CD8-positive, alpha-beta T cell (primary cell): ENCODE measurements at places on chromosomes 12 and 14.

GRCh38 chr12:20006871-20007730 lies 361.2 kb upstream of the PDE3A start:
- no peak for DNase-seq

DNA sequence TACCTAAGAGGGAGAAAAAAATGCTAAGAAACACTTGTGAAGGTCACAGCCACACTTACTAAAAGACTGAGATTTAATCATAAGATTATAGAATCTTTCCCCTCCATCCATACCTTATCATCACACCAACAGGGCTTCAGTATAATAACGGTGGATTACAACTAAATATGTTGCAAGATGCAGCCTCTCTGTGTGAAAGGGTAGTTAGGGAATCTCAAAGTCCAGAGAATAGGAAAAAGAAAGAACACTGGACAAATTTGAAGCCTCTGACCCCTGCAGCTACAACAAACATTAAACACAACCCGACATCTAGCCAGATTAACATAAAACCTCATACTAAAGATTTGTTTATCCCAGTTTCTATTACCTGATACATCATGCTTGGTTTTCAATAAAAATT lies 181.0 kb downstream of the C12orf42 start:
- DNase-seq, result no peak

DNA sequence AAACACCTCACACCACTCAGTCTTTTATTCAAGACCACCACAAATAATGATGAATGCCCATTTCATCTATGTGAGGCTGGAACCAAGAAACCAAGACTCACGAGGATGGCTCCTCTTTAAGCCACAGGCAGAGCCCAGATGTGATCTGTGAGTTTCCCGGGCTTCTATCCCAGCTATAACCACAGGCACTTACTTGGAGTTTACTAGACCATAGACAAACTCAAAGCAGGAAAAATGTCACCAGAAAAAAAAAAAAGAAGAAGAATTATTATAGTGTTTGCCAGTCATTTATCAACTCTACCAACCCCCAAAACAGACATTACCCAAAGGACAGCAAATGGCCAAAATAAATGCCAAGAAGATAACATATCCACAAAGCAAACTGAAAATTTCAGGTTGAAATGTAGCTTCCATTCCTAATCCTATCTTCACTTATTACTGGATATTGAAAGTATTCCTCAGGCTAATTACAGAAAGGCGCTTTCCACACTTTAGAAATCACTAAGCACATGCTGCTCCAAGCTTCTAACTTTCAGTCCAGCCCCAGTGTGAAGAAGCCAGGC lies 44.7 kb downstream of the ZFYVE1 start:
- DNase-seq, result no peak

- DNase-seq, result no peak
Measured at GRCh38 chr14:44607701-44608100, 100.6 kb upstream of the FSCB start.

- no peak for DNase-seq
Measured at GRCh38 chr14:65833267-65833880, 420.8 kb downstream of the FUT8 start.

GRCh38 chr12:122834921-122835749 lies at the start of gene HIP1R:
HIP1R (plus strand) TSS chr12:122835457; CDS start chr12:122835551, 94 bp downstream.
- peak; percentile 77 for DNase-seq

GRCh38 chr14:24255931-24256711 lies 6.9 kb downstream of the TGM1 start:
- no peak for DNase-seq

DNA sequence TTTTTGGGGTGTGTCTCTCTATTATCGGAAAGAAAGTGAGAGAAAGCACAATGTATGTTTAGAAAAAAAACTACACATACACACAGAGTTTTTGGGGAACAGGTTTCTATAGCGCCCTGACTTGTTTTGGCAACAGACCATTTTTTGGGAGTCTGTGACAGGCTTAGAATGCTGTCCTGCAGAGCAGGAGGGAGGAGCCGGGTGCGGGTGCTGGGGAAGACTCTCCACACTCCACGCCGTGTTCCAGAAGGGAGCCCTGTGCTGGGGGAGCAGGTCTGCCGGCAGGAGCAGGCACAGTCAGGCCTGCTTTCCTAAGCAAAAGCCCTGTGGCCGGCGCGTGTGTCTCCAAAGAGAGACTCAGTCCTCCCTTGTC lies 26.5 kb downstream of the CD9 start:
- no peak for DNase-seq

- no peak for DNase-seq
Measured at GRCh38 chr14:89190765-89191513, 226.1 kb downstream of the FOXN3 start.

DNA sequence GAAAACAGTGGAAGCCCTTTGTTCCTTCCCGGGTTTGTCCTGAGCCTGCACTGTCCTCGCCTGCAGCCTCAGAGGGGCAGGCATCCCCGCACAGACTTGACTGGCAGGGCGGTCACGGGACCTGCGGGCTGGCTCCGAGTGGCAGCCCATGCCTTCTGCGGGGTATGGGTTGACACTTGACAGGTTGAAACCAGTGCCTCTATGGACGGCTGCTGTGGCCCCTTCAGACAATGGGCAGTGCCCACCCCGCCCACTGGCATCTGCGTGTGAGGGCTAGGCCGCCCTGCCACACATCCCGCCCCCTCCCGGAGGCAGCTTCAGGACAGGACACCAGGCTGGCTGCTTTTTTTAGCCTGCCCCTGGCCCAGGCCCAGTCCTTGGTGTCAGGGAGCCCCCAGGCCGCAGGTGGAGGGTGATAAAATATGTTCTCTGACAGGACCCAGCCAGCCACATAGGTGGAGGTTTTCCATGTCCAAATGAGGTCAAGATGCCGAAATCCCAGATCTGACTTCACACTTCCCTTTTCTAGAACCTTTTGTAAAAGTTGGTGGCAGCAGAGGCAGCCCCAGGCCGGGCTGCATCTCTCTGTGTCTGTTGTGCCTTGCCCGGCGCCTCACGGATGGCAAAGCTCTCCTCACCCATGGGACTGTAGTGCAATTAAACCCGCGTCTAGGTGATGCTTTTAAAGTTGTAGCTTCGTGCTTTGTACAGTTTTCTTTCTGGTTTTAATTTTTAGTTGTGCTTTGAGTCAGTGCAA lies 10.0 kb downstream of the ANKRD9 start:
- DNase-seq, result no peak

- DNase-seq, result no peak
Measured at GRCh38 chr12:7101047-7101693, 7.8 kb downstream of the C1RL start.

- DNase-seq, result no peak
Measured at GRCh38 chr12:68334132-68334531, 2.0 kb upstream of the MDM1 start.

DNA sequence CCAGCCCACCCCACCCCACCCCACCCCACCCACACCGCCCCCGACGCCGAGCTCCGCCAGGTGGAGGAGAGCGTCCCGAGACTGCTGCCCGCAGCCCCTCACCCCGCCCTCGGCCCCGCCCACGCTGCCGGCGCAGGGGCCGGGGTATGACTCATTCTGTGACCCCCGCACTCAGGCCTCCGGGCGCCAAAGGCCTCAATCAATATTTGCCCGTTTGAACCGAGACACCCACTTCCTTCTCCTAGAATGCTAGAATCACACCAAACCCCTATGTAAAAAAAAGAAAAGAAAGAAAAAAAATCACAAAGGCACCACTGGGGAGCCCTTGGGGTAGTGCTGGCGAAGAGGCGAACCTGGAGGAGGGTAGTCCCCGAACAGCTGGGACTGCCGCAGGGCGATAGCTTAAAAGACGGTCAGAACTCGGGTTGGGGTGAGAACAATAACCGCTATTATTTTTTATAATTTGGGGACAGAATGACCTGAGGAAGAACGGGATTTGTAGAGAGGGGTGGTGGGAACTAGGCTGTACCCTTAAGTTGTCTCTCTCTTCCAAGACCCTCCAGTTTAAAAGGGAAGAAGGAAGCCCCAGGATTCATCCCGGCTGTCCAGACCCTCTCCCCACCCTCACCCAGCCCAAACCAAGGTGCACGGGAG lies 894 bp downstream of the KRT8 start:
- DNase-seq, result peak; percentile 39

DNA sequence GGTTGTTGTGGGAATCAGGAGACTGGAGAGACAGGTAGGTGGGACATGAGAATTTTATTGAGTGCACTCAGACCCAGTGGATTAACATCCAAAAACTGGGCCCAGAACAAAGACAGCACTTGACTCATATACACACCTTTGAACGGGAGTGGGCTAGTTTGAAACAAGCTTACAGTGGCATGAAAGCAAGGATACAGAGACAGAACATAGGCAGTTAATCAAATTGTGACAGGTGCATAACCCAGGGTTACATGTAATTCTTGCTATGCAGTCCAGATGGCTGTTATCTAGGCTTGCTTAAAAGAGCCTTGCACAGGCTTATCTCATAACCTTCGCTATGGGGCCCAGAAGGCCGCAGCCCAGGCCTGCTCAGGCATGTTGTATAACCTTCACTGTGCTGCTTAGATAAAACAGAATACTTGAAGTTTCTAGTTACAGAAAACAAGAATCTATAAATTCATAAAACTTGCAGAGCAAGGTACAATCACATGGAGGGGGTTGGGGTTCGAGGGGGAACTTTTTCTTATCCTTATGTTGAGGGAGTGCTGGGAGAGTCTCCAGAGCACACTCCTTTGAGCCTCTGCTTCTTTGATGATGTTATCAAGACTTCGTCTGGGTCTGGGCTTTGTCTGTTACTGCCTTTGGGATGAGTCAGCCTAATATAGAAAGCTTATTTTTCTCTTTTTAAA lies 81.7 kb downstream of the TNFAIP2 start:
- DNase-seq, result no peak

- peak; percentile 61 for DNase-seq
Measured at GRCh38 chr14:101854366-101854765, 92.9 kb downstream of the PPP2R5C start.
